Mesenchymal stem cell (in vitro differentiated cells and primary cell): ENCODE measurements at places on chromosomes 1 and 21.

DNA sequence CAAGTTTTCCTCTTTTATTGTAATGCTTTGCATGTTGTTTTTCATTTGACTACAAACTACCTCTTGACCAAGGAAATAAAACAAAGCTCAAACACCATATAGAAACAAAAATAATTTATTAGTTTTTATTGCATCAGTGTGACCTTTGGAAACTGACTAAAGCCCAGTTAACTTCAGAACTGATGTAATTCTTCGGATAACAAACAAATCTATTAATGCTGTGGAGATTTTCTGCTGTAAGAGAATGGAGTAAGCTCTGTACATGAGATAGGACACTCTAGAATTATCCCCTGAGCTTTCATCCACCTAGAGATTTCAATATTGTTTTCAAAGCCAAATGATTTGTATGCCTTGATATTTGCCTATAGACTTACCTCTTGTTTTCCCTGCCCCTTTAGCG, 154.0 kb upstream of the KCNK2 start:
- DNase-seq, result no peak

DNA sequence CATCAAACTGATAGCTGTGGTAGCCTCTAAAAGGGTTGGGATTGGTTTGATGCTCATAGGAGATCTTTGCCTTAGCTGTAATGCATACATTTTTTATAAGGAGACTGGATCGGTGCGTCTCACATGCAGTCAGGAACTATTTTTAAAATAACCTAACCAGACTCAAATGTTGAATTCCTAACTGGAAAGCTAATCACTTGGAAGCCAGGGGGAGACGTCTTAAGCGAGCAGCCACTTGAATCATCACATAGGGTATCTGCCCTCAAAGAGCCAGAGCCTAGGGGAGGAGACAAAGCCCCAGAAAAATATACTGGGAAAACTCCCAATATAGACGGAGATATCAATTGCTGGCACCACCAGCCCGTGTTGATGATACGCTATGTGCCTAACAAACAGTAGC, 61.7 kb upstream of the PUM1 start:
- DNase-seq, result peak; percentile 59

DNA sequence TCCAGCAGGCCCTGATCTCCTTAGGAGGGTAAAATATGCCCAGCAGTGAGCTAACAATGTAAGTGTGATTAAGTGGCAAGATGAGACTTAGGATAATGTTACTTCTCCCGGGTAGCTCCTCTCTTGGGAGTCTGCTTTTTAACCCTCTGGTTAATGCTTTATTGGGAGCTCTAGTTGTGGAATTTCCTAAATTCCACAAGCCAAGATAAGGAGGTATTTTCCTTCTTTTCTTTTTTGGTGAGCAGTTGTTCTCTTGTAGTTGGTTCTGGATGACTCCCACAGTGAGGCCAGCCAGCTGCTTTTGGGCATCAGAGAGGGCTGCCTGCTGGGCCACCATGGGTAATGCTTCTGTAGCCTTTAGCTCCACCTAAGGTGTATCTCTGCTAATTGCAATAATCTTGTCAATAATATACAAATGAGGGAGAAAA, 19.3 kb downstream of the C1orf52 start:
- DNase-seq, result peak; percentile 30

- DNase-seq, result no peak
Measured at GRCh38 chr1:227032396-227032795, 92.3 kb downstream of the COQ8A start.

DNA sequence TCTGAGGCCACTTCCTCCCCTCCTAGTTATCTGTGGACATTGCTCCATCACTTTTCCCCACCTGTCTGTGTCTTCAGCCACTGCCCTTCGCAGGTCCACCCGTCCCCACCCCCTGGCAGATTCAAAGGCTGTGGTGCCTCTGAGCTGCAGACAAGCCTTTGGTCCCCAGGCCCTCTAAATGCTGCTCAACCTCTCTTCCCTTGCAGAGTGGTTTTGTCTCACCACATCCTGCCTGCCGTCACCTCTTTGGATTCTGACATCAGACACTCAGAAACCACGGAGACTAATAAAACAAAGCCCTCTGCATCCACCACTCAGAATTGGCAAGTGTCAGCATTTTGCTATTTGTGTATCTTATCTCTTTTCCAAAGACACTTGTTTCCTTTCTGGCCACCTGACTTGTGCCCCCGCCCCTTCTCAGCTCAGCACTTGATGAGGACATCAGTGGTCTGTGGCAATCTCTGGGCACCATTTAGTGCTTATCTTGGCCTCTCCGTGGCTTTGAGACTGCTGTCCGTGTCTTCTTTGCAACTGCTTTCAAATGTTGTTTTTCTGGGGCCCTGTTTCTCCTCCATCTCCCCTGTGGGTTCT, 7.7 kb downstream of the CNIH3 start:
- peak; percentile 98 for DNase-seq

DNA sequence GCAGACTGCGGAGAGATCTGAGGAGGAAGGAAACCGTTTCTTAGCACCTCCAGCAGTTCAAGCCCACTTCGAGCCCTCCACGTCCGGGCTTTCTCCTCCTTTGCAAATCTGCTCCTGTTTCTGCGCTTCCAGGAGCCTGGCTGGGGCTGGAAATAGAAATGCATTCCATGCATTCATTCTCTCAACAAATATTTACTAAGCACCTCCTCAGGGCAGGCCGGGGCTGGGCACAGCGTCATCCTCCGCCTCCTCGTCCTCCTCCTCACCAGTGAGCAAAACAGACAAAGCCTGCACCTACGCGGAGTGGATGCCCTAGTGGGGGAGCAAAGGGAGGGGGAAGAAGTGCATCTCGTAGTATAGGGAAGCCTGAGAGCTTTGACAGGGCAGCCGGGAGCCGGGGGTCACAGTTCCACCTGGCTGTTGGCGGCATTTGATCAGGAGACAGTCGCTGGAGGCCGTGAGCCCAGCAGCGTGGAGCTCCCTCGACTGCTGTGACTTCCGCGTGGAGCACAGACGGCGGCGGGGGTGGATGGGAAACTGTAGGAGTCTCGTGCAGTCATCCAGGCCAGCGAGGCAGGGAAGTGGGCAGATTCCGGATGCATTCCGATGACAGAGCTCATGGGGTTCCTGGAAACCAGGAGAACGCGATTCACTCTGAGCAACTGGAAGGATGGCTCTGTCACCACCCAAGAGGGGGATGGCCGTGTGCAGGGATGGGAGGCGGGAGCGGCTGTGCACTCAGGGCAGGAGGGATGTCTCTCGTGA, 93.5 kb downstream of the SIK1 start:
- DNase-seq, result peak; percentile 97

GRCh38 chr1:114023377-114023776, 44.1 kb downstream of the OLFML3 start:
- DNase-seq, result no peak

DNA sequence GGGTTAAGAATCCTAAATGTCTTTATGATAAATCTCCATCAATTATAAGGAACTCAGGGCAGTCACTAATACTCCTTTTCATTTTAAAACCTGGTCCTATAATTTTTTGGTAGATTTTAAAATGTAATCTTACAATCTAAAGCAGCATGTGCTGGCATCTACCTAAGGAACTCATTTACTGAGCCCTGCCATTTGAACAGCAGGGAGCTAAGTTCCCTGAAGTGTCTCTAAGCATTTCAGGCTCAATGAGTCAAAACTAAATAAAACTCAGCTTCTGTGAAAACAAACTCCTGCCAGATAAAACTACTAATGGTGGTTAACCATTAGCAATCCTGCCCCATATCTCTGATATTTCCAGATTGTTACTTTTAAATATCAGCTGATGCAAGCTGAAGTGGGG, 1371.8 kb upstream of the PRMT6 start:
- DNase-seq, result no peak

DNA sequence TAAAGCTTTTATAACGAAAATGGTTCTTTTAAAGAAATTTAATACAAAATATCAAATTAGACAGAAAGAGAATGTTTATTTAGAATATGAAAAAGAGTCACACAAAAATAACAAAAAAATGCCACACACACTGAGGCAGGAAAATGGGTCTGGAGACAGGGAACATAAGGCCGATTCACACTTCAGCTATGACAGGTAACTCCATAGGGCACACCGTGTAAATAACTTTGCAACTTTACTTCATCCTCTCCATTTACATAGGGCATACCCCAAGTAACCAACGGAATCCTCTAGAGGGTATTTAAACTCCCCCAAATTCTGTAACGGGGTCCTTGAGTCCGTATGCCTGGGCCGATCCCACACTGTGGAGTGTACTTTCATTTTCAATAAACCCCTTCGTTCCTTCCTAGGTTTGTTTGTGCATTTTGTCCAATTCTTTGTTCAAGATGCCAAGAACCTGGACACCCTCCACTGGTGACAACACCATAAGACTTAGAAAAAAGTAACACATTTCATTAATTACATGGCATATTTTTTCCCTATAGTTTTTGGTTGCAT, 23.1 kb upstream of the PTGS2 start:
- no peak for DNase-seq

DNA sequence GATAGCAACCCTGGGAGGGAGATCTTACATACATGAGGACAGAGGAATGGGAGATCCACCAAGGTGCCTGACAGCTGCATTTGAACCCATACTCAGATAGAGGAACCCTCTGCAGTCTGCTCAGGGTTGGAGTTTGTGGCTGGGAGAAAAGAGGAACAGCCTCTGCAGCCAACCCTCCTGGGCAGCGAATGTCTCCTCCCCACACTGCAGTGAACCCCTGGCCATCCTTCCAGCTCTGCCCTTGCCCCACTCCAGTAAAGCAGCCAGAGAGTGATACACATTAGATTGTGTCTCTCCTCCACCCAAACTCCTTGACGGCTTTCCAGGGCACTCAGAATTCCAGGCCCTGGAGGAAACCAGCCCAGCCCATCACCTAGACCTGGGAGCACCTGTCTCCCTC, 137.7 kb downstream of the RUNX1 start:
- no peak for DNase-seq

GRCh38 chr1:183630748-183631147, 4.8 kb downstream of the ARPC5 start:
- no peak for DNase-seq

DNA sequence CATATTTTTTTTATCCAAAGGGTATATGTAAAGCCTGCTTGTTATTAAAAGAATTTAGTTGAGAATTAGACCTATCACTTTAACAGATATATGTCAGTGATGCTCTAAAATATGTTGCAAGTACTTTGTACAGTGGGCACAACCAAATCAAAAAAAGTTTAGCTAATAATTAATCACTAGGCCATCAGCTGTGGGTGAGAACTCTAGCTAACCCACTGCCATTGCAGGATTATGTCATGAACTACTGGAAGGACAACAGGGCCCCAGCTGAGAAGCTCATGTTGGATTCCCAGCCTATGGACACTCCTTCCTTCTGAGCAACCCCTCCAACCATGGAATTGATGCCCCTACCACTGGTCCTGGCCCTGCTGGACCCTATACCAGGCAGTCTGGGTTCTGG, 6.8 kb upstream of the CHIA start:
- DNase-seq, result no peak

GRCh38 chr1:72635719-72636118, 353.4 kb upstream of the NEGR1 start:
- DNase-seq, result peak; percentile 36
